ENCODE measurements at places on chromosomes 13 and 19.
A peak's percentile ranks its signal among the peaks of the same experiment; 100 is the strongest.

DNA sequence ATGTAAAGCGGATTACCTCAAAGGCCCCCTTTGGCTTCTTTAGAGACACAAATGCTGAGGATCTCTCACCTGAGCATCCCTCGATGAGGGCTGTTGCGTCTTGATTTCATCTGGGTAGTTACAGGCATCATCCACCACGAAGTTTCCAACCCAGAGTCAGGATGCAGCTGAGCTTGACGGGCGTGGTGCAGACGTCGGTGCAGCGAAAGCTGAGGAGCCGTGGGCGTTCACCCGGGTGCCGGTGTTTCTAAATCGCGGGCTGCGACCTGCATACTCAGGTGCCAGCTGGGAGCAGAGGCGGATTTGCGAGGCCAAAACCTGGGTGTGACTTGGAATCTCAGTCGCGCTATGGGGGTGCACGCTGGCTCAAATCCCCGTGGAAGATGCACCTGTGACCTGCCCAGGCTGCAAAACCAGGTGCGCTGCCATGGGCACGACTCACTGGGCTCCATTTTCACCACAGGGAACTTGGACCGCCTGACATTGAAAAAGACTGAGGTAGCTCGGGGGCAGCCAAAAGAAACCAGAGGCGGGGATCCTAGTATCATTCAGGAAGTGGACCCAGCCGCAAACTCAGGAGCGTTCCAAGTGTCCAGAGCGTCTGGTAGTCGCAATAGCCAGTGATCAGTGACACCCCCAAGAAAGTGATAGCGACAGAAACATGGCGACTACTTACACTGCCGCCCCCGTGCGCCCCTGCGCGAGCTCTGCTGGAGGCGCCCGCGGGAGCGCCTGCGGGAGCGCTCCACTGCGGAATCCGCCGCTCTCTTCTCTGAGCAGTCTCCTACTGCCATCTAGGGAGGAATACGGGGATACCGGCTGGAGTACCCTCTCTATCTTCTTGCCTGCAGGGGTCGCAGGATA is 36.4 kb upstream of the IGFL4 start:
- peak; percentile 38 for DNase-seq

- no peak for DNase-seq
Measured at GRCh38 chr19:35146746-35147459, 3.8 kb downstream of the FXYD7 start.

- no peak for DNase-seq
Measured at GRCh38 chr19:22882797-22883196, 50.7 kb downstream of the ZNF723 start.

- DNase-seq, result no peak
Measured at GRCh38 chr13:71274923-71275608, 591.9 kb downstream of the DACH1 start.

GRCh38 chr19:38068826-38069225 is 155.2 kb downstream of the DPF1 start:
- DNase-seq, result no peak

DNA sequence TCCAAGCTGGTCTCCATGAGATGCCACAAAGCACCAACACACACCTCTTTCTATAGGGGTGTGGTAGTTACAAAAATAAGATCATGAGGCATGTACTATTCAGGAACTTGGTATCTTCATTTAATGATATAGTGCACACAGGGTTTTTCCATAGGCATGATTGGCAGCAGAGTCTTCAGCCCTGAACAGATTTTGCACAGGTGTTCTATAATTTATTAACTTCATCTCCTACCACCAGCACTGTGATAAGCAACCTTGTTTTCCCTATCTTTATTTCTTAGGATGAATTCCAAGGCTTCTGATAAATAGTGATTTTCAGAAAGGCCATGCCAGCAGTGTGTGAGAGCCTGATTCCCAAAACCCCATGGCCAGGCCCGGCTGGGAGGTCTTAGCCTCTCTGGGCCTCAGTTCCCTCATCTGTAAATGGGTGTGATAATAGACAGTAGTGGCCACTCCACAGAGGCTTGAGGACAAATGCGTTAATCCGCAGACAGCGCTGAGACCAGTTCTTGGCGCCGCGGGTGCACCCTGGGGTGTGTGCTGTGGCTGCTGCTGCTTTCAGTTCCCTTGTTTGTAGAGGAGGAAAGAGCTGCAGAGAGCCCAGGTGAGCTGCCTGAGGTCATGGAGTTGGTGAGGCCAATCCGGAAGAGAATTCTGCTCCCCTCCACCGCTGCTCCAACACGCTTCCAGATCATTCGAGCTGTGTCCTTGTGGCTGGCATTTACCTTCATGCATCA is 33.1 kb downstream of the DHRS12 start:
- no peak for DNase-seq

DNA sequence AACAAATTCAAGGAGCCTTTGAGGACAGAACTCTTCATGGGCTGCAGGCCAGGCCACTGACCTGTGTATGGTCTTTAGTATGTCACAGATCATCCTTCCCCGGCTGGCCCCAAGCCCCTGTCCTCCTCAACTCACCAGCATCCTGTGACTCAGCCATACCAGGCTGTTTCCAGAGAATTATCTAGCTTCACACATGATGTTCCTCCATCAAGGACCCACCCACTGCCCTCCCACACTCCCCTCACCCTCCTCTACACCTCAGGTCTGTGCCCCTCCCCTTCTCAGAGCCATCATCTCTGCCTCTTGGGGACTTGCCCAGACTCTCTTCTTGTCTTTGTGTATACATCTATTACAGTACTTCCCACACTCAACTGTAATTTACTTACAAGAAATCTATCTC is 14.7 kb downstream of the DCT start:
- DNase-seq, result no peak

DNA sequence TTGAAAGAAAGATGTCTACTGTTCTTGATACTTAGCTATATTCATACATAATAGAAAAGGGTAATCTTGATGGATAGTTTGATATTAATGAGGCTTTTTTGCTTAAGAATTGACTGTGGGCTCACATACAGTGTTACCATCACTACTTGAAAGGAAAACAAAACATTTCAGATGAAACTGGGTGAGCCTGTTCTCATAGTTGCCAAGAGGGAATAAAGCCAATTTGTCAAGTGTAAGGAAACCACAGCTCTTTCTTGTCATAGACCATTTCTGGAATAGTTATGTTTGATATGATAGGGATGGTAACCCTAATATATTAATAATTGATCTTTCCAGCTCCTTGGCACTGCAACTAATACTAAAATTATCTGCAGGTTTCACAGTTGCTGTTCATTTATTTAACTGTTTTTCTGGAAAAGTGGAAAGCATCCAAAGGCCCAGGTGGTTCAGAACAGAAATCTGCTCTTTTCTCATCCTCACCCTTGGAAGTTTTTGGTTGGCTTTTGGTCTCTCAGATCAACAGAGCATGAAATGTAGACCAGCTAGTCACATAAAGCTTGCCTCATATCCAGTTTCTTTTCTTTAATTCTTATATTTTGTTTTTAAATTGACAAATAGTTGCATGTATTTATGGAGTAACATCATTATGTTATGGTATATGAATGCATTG is 43.2 kb downstream of the ARHGEF7 start:
- DNase-seq, result no peak

DNA sequence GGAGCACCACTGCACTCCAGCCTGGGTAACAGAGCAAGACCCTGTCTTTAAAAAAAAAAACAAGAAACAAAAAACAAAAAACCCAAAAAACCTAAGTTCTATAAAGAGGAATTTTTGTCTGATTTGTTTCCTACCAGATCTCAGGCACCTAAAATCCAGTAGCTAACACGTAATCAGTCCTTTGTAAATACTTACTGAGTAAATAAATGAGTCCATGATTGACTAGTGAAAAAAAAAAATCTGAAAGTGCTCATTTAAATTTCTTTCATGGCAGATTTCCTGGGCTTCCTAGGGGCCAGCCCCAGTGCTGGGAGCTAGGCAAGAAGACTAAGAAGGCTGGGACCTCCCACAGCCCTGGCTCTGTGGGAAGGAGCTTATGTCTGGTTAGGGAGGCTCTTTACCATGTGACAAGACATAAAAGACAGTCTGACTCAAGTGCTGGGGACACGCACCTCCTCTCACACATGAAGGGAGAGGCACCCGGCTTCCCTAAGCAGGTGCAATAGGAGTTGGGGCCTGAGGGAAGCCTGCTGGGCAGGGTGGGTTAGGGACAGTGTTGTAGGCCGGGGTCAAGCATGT is 22.5 kb downstream of the LIG1 start:
- DNase-seq, result no peak

DNA sequence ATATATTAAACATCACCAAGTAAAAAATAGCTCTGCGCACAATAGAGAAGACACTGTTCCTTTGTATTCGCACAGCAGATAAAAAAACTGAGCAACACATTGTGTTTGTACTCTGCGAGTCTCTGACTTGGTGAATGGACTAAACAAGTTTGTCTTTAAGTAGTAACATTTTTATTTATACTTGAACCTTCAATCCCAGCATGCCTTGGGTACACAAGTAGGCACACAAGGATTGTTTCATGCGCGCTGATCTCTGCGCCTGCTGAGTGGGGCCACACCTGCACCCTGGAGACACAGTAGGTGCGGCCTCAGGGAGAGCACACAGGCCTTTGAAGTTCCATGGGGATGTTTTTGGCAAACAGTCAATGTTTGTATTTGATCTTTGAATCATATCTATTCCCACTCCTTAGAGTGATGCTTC is 318.9 kb downstream of the MYO16 start:
- DNase-seq, result no peak

DNA sequence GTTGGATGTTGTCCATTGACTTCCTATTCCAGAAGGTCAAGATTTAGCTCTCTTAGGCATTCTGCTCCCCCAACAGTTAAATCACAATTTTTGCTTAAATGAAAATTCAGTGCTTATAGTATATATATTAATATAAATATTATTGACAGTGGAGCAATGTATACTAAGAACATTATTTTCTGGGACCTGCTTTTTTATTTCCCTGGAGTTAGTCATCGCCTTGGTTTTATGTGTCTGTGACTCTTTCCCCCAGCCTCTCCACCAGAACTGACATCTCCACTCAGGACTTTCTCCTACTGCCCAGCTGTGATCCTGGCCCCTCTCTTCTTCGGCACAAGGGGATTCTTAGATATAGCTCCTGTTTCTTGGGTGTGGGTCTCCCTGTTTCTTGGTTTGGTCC is 10.2 kb upstream of the MATK start:
- DNase-seq, result no peak

DNA sequence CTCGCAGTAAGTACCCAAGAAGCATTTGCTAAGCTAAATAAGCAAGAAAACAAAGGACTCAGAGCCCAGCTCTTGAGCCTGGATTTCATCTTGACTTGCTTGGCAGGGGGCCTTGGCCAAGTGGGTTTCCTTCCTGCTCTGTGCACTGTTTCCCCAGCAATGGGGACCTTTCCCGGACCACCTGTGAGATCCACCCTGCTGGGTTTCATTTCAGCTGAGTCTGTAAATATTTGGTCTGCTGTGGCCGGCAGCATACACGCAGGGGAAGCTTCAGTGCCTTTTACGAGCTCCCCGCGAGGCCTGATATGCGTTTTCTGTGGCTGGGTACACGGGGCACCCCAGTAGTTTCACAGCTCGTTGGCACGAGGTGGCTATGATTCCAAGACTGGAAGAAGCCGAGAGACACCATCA is 12.4 kb upstream of the TINCR start:
- DNase-seq, result no peak

- no peak for DNase-seq
Measured at GRCh38 chr13:89686171-89686570, 1661.3 kb upstream of the MIR17HG start.

GRCh38 chr13:109868578-109869311 is 82.4 kb upstream of the IRS2 start:
- no peak for DNase-seq

GRCh38 chr19:14003251-14004055 is 2.7 kb downstream of the RFX1 start:
- no peak for DNase-seq

DNA sequence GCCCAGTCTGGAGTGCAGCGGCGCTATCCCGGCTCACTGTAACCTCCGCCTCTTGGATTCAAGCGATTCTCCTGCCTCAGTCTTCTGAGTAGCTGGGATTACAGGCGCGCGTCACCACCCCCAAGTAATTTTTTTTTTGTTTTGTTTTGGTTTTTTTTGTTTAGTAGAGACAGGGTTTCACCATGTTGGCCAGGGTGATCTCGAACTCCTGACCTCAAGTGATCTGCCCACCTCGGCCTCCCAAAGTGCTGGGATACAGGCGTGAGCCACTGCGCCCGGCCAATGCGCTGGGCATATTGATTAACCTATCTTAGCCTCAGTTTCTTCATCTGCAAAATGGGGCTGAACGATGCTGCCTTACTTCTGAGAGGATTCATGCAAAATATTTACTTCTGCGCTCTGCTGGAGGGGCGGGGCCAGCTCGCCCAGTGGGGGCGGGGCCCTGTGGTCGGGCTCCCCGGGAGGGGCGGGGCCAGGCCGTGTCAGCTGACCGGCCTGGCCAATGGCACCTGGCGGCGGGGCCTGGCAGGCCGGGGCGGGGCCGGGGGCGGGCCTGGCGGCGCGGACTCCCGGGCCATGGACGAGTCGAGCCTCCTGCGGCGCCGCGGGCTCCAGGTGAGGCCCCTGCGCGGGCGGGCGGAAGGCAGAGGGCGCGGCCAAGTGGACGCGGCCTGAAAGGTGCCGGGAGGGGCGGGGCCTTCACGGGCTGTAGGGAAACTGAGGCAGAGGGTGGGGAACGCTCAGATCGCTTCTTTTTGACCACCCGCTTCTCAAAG is at the start of gene MAST3:
Gene MAST3 (plus strand): TSS at position 562 of the 776 bp plus-strand sequence. CDS start 15 bp downstream, at position 577.
- DNase-seq, result peak; percentile 87

DNA sequence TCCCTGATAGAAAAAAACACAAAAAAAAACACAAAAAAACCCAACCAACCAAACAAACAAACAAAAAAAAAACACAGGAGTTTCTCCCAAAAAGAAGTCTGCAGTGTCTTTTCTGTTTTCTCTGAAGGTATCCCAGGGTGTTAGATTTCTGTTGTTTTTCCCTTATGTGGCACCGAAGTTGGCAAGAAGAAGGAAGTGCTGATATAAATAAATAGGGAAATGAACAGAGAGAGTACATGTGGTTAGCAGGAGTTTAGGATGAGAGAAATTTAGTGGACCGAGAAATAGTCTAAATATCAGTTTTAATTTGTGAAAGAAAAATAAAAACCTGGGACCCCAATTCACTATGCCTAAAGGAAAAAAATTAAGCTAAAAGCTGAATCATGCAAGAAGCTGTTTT is 287.0 kb upstream of the SGCG start:
- DNase-seq, result no peak

GRCh38 chr13:25371875-25372283 is at the start of gene ATP8A2:
ATP8A2 (plus strand) TSS chr13:25371974; CDS start chr13:25372213, 239 bp downstream.
- DNase-seq, result peak; percentile 71

DNA sequence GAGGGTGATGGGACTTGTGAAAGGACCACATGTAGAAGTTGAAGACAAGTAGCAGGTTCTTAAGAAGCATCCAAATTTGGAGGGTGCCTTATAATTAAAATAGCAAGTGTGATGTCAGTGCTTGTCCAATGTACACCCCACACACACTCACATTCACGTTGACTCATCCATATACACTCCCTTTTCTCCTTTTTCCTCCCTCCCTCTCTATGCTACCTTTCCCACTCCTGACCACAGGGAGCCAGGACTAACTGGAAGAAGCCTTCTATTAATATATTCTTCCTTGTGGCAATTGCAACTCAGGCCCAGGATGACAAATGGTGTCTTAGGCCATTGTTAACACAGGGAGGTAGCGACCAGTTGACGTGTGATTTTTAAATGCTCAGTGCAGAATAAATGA is 16.3 kb upstream of the GPR183 start:
- no peak for DNase-seq

Data from C1 segment of cervical spinal cord (tissue), 14 donors.